ENCODE measurements at places on chromosomes 12 and 14.

GRCh38 chr14:70057519-70058136 is 131.1 kb downstream of the SLC8A3 start:
- DNase-seq = no peak

GRCh38 chr14:83058068-83058467 is 1524.4 kb upstream of the SEL1L start:
- no peak for DNase-seq

GRCh38 chr12:70383886-70384285 is 17.8 kb downstream of the KCNMB4 start:
- DNase-seq = no peak

DNA sequence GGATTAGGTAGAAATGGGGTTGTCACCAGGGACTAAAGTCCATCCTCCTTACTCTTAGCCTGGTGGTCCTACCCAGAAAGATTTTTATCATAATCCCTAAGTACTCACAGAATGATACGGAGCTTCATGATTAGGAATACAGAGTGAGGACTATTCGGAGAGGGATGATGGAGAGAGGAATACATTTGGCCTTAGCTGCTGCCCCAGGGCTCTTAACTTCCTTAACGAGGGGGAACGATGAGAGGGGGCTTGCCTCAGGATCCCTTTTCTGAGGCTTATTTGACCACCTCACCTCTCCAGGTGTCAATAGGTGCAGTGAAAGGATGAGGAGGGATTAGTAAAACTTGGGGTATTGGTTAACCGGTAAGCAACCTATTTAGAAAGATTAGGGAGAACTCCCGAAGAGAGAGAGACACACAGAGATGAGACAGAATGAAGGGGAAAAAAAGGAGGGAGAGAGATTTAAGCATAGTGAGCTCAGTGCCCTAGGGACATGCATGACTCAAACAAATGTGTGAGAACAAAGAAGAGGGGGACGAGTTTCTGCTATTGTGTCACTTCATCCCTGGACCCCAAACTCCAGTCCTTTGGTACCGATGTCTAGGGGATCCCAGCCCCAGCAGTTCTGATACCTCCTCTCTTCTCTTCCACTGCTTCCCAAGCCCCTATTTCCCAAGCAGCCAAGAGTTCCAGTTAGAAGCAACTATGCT is 1.1 kb downstream of the NFE2 start:
- no peak for DNase-seq

- DNase-seq = no peak
These were observed 1168.5 kb upstream of the FLRT2 start for GRCh38 chr14:84361476-84361875.

DNA sequence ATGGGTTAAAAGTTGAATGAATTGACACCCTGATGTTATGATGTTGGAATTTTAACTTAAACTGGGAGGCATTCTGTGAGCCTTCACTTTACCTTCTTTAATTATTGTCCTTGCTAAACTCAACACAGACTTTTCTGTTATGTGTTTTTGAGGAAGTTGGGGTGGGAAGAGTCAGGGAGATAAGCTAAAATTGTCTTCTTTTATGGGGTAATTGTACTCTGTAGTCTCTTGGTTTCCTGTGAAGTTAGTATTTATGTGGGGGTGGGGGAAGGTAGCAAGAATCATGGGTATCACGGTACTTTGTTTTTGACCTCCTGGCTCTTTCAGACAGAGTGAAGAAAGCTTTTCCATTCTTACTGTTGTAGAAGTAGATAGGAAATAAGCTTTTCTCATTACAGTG is 32.9 kb downstream of the RAB21 start:
- no peak for DNase-seq

DNA sequence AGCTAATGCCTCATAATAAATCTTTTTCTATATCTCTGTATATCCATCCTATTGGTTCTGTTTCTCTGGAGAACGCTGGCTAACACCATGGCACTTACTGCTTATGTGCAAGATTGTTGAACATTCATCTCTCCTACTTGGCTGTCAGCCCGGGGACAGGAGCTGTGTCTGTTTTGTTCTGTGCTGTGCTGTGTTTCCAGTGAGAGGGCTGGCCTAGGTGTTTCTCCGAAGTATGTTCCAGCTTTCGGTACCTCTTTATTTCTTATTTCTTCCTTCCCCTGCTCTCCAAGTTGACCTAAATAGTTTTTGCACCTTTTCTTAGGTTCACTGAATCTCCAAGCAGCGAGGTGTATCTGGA is 18.8 kb upstream of the NR4A1 start:
- DNase-seq = no peak

DNA sequence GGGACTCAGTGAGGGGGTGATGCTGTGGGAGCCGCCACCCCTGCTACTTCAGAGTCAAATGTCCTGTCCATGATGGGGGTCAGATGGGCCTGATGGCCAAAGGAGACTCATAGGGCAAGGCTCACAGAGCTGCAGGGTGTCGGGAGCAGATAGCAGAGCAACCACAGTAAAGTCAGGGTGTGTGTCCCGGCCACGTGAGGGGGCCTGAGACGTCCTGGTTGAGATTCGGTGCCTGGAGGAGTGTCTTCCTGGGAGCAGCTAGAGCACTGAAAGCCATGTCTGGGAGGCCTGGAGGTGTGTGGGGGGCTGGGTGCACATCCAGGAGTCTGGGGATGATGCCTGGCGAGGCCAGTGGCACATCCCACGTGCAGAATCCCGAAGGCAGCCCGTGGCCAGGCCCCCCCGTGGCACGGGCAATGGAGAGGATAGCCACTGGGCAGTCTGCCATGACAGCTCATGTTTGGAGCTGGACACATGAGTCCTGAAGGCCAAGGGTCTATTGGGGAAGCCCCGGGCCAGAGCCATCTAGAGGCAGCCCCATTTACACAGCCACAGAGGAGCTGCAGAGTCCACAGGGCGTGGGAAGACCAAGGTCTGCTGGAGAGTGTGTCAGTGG is 308.0 kb upstream of the SFSWAP start:
- DNase-seq = no peak

GRCh38 chr12:91561301-91561957 is 378.8 kb upstream of the DCN start:
- no peak for DNase-seq

GRCh38 chr12:106058256-106059182 is 80.2 kb downstream of the NUAK1 start:
- DNase-seq = no peak

DNA sequence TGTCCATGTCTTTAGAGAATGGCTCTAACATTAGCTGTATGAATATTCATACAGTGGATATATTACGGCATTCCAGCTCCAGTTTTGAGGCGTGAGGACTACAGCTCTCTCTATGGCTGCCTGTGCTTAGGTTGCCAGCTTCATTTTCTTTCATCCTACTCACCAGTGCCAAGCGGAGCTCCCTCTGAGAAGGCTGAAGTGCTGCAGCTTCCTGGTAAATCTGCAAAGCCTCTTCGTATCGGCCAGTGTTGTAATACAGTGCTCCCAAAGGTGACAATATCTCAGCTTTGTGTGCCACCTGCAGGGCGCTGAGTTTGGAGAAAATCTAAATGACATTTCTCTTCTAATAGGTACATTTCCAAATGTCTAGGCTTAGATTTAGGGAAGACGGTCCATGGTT is 19.8 kb upstream of the OVCH1 start:
- DNase-seq = no peak

GRCh38 chr12:88391556-88391955 is 188.7 kb downstream of the KITLG start:
- peak; percentile 50 for DNase-seq

DNA sequence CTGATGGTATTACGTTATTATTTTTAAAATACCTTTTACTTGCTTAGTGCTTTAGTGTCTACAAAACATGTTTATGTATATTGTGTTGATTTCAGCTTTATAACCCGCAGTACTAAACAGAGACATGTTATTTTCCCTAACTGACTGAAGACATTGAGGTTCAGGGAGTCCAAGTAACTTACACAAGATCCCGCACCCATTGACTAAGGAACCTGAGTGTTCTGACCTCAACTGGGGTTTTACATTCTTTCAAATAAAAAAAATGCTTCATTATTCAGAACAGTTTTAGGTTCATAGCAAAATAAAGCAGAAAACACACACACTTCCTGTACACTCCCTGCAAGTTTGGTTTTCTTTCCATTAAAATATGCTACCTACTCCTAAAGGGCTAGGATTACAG is 60.4 kb upstream of the METAP2 start:
- DNase-seq = no peak

DNA sequence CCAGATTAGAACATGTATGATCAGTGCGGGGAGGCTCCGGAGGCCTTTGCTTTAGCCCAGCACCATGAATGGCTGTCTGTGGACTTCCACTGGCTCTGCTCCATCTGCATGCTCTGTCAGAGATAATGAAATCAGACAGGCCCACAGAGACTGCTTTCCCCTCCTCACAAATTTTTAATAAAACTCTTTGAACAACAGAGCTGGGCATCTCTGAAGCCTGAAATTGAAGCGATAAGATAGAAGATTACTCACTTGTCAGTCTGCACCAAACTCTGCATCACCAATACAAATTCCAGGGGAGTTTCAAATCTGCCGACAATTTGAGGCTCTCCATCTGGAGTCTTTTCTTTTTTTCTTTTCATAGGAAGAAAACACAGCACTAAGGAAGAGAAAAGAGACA is 110.0 kb downstream of the DYRK2 start:
- no peak for DNase-seq

- DNase-seq = peak; percentile 16
These were observed 179.6 kb downstream of the TMEM117 start for GRCh38 chr12:44015333-44015941.

GRCh38 chr12:9606736-9607372 is 862 bp downstream of the KLRB1 start:
- DNase-seq = no peak
